ENCODE measurements at places on chromosomes 3 and 15. TPM values are rescaled to one million over a fixed set of nuclear protein-coding genes. Genes with fewer than 3 reads are reported as not detected.

Gene VIPR1
- total RNA-seq = 8.5 TPM

Gene CCRL2
- total RNA-seq = 3.6 TPM

Gene HIGD2B
- not detected for total RNA-seq

Gene SLC25A38
- total RNA-seq = 41.5 TPM

Gene ZCWPW2
- total RNA-seq = 0.65 TPM

Gene TMEM207
- total RNA-seq = not detected

Gene CYB561D2
- 23.1 TPM for total RNA-seq

Gene CAPN3
- total RNA-seq = 2.3 TPM

Gene TMEM266
- total RNA-seq = not detected

Gene PYGO1
- 3.8 TPM for total RNA-seq

Gene TEX55
- not detected for total RNA-seq
